ENCODE measurements at places on chromosomes 3 and 15.

DNA sequence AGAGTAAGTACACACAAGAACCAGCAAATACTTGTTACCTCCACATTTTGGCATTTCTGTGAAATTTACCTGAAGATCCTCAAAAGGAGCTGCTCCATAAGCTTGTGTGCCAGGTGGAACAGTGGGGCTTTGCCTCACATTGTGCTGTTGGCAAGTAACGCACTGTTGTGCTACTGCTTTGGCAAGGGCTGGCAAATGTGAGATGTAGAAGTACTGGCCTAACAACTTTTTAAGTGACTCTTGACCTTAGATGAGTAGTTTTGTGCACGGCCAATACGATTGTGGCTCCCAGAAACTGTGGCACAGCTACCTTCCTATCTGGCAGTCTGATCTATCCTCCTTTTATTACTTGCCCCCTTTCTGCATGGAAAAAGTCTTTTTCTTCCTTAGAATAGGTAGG is 337.0 kb downstream of the KCNH8 start:
- no peak for DNase-seq

DNA sequence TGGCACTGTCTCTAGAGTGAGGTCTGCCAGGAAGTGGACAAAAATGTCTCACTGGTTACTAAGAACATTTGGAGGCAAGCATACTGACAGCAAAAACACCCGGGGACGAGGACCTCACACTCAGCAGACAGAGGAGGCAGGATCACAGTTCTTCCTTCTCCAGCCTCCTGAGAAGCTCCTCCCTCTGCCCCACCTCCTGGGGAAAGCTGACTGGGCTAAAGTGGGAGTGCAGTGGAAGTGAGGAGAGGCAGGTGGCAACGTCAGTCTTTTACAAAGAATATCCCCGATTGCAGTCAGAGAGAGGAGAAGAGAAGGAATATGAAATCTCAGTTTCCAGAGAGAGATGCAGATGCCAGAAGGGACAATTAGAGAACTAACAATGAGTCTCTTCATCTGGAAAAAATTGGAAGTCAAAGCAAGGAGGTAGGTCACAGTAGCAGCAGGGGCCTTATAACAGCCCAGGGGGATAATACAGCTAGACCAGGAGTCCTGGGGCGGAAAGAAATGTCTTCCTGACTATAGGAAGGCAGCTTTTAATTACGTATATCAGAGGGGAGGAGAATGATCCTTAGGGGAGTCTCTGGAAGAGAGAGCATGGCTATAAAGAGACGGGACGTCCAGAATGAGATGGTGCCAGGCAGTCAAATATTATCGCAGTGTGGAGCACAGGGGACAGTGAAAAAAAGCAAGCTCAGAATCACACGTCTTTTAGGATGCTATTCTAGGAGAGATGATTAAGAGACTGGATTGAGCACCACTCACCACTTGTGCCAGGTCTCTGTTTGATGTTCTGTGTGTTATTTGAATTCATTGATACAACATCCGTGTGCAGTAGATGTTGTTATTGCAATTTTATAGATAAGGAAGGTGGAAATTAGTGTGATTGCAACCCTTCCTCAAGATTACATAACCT is 47.2 kb downstream of the LEO1 start:
- DNase-seq, result no peak

DNA sequence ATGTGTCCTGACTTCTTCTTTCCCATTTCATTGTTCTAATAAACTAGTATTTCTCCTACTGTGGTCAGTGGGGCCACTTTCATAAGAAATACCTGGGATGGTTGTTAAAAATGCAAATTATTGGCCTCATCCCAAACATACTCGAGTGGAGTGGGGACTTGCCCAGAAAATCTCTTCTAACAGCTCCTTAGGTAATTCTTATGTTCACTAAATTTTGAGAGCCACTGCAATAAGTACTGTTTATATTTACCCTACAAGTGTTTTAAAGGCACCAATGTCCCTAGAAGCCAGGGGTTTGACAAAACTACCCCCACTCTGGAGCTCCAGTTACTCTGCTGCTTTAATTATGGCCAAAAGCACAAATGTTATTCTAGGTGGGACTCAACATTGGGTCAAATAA is 70.0 kb upstream of the ACP3 start:
- no peak for DNase-seq

DNA sequence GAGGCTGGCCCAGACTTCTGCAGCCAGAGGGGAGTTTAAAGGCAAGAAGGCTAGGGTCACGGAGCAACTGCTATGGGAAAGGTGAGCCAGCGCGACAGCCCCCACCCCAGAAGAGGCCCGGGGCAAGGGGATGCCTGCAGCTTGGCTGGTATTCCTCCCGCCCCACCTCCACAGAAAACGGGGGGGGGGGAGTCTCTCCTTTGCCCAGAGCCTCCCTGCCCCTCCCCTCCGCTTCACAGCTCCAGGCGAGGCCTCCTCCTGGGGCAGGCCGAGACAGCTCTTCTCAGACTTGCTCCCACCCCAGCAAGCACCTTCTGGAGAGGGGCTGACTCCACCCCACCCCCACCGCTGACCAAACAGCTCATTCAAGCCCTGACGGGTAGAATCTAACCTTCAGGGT is 13.4 kb downstream of the ANP32A start:
- no peak for DNase-seq

- DNase-seq, result no peak
These were observed 274.7 kb downstream of the CD47 start for GRCh38 chr3:107816107-107816506.

DNA sequence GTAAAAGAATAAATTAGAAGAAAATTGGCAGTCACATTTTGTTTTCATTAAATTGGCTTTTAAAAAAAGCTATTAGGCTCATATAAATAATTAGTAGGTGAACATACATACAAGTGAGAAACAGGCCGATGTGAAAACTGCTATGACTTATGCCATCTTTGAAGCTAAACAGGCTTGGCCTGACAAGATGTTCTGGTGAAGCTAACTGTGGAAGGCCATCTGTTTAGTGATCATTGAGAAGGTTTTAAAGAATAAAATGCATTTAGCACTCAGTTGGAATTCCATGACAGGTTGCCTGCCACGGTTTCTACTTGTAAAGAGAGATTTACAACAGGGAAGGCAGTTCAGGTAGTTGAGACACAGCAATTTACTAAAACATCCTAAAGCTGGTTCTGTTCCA is 264.0 kb upstream of the AGTR1 start:
- no peak for DNase-seq

GRCh38 chr3:67460841-67461510 is 193.4 kb downstream of the SUCLG2 start:
- DNase-seq, result no peak

- no peak for DNase-seq
These were observed 211.5 kb downstream of the NFKBIZ start for GRCh38 chr3:102060814-102061213.

DNA sequence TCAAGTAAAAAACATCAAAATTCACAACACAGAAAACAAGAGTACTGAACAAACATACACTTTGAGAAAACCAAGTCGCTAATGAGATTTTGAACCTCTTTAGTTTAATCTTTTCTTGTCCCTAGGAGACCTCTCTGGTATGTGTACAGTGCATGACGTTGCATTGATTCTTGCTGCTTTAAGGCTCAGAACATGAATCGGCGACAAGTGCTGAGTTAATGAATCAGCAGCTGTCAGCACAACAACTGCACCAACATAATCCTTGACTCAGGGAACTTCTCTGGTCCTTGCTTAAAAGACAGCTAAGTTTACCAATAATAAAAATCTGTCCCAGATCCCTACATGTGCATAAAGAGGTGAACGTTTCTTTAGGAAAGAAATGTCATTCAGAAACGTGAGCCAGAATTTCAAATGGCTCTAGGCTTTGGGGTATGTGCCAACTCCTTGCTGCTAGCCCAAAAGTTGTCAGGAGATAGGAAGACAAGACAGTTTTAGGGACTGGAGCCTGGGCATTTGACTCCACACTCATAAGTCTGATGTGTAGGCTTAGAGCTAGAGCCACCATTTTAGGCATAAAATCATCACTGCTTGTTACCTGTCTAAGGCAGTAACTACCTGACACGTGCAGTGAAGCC is 86.9 kb downstream of the IL5RA start:
- DNase-seq, result no peak

GRCh38 chr3:190531406-190531805 is 17.5 kb downstream of the IL1RAP start:
- DNase-seq, result no peak

DNA sequence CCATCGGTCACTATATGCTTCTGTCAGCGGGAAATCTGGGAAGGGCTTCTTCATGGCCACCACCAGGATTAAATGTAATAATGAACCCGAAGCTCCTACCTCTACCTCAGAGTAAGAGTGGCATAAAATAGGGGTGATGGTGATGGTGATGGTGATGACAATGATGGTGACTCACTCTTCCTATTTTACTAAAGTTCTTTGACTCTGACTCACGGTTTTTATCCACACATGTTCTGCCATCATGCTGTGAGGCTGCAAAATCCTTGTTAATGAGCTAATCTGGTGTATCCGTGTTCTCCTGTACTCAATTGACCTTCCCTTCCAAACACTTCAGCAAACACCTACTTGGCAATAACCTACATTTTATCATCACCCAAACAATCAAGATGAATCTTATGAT is 18.3 kb upstream of the FOXP1 start:
- DNase-seq, result no peak

DNA sequence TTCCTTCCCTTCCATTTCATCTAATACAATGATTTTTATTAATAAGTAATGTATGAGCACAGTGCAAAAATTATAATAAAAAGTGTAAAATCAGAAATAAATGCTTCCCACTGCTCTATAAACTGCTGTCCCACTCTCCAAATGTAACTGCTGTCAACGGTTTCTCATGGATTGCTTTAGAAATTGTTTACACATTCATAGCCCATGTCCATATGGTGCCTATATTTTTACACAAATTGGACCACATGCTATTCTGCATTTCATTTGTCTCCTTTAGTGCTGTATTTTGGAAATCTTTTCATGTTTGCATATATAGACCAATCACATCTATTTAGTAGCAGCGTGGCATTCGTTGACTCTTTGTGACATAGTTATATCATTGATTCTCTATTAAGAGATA is 164.7 kb upstream of the SLCO3A1 start:
- no peak for DNase-seq

- no peak for DNase-seq
These were observed 46.8 kb upstream of the TBC1D23 start for GRCh38 chr3:100213891-100214573.

DNA sequence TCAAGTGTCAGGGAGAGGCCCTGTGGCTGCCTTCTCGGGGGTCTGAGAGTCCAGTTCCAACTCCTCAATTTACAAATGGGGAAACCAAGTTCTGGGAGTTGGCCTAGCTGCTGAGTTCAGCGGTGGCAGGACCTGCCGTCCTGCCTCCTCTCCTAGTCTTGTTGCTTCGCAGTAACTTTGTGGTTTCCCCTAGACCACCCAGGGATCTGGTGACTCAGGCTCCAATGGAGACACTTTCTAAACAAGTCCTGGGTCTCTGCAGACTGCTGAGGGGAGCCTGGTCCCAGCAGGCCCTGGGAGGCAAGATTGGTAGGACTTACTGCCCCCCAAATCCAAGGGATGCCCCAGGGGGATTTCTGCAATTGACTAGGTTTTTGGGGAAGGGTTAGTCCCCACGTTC is 83.6 kb downstream of the SMAD6 start:
- DNase-seq, result no peak

- no peak for DNase-seq
These were observed 288.1 kb downstream of the ARPP21 start for GRCh38 chr3:35927441-35927840.

GRCh38 chr3:124033360-124034015 is 41.6 kb upstream of the ROPN1 start:
- DNase-seq, result no peak

DNA sequence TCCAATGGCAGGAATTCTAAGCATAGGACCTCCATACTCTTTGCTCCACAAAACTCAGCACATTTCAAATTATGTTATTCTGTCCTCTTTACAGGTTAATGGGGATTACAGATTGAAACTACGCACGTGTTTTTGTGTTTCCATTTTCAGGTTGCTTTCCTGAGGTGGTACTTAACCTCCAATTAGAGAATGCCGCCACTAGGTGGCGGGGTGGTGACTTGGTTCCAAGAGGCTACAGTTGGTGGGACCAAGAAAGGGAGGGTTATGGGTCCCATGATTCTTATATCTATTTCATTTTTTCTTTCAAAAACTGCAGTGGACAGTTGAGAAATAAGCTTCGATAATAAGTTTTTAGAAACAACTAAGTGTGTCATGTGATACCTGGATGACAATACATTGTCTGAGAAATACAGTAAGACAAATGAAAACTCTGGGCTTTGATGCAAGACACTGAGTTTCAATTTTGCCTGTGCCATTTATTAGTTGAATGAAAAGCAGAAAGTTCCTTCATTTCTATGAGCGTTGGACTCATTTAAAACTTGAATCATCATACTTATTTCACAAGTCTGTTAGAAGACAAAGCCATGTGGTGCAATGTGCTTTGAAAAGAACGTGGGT is 539.0 kb downstream of the FGF12 start:
- DNase-seq, result no peak

GRCh38 chr3:142929109-142929508 is 34.4 kb downstream of the PAQR9 start:
- no peak for DNase-seq

Data from SK-N-MC (cell line).